ENCODE measurements at places on chromosomes 2 and 18.
A peak's percentile ranks its signal among the peaks of the same experiment; 100 is the strongest.

GRCh38 chr2:202193305-202193704, 45.1 kb downstream of the SUMO1 start:
- DNase-seq: no peak

GRCh38 chr2:212958757-212959295, 192.6 kb downstream of the IKZF2 start:
- no peak for DNase-seq

DNA sequence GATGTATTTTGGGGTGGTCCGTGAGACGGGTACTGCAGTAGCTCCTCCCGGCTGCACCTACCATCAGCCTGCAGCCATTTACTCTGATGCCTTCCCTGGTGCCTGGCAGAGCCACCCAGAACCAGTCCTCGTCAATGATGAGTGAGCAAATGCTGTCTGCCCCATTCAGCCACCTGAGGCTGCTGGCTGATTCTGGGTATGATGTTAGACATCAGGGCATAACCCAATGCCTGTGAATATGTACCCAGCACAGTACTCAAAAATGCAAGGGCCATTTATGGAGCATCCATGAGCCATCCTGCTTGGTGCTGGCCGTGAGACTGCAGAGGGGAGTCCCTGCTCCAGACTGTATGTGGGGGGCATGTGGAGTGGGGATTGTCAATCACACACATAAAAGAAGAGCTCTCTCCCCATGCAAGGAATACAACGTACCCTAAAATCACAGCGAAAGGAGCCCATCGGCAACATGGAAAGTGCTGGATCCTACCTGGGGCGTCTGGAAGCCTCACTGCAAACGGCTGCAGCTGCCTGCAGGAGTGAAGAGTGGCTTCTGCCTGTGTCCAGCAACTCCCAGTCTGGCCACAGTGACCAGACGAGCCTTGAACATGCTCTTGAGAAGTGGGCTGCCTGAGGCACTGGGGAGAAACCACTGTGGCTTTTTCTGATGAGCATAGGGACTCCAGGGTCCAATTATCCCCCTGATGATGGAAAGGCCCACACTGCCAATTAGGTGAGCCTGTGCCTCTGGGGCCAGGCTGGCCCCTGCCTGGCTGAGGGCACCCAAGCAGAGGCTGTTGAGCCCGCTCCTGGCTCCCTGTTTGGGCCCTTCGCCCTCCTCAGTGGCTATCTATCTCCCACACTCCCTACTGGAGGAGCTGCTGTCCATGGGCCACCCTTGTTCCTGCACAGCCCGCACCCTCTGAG, 2.4 kb upstream of the OR6B2 start:
- DNase-seq: no peak

DNA sequence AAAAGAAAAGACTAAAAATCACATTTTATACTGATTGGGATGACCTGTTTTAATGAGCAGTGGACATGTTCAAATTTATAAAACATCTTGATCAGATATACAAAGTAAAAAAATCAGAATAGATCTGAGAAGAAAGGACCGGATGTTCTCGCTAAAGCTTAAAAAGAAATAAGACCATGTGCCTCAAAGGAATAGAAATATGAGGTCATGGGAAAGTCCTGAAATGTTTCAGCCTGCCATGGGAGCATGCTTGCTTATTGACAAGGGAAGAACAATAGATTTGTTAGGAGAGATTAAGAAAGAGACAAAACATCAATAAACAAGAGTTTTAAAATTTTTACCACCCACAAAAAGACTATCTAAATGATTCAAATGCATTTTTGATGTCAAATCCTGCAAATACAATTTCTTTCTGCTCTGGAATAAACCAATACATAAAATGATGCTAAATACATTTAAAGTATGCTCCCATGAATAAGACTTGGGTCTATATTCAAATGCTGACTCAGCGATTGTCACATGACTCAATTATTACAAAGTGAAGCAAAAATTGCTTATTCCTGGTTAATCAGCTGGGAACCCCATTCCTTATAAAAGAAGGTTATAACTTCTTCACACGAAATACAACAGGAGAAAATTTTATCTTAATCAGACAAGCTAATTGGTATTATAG, 633.9 kb upstream of the PKDCC start:
- DNase-seq: no peak

GRCh38 chr18:8952174-8952573, 150.3 kb upstream of the NDUFV2 start:
- DNase-seq: no peak

DNA sequence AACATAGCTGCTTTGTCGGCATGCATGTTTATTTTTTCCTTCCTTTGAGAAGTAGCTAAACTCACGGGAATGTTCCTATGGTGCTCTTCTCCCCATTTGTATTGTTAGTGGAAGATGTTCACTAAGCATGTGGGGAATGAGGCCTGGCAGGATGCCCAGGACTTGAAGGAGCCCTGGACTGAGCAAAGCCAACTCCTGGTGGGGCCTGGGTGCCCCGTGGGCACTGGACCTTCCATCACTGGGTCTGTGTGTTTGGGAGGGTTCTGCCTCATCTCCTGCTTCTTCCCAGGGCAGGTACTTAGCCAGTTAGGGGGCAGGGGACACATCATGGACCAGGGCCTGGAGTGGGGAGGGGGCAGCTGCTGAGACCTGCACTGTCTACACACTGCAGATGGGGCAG, 49.3 kb downstream of the ACAA2 start:
- no peak for DNase-seq

- DNase-seq: no peak
Observed at GRCh38 chr18:75521816-75522215, 94.3 kb upstream of the SMIM21 start.

DNA sequence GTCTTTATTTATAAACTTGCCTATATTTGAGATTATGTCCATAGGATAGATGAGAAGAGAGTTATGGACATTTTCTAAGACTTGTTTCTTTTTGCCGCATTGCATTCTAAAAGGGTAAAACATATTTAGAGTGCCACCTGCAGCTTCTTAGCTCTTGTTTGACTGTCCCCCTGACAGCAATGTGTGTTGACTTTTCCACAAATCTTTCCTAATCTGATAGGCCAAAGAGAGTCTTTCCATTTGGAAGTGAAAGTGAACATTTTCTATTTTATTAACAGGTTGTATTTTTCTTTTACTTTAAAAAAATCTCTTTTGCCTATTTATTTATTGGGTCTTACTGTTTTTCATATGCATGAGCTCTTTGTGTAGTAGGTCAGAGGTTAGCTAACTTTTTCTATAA, 58.4 kb downstream of the FMNL2 start:
- no peak for DNase-seq

GRCh38 chr2:128303095-128303791, 15.4 kb downstream of the HS6ST1 start:
- no peak for DNase-seq

GRCh38 chr2:216349366-216349765, 22.9 kb downstream of the MARCHF4 start:
- peak; percentile 70 for DNase-seq

DNA sequence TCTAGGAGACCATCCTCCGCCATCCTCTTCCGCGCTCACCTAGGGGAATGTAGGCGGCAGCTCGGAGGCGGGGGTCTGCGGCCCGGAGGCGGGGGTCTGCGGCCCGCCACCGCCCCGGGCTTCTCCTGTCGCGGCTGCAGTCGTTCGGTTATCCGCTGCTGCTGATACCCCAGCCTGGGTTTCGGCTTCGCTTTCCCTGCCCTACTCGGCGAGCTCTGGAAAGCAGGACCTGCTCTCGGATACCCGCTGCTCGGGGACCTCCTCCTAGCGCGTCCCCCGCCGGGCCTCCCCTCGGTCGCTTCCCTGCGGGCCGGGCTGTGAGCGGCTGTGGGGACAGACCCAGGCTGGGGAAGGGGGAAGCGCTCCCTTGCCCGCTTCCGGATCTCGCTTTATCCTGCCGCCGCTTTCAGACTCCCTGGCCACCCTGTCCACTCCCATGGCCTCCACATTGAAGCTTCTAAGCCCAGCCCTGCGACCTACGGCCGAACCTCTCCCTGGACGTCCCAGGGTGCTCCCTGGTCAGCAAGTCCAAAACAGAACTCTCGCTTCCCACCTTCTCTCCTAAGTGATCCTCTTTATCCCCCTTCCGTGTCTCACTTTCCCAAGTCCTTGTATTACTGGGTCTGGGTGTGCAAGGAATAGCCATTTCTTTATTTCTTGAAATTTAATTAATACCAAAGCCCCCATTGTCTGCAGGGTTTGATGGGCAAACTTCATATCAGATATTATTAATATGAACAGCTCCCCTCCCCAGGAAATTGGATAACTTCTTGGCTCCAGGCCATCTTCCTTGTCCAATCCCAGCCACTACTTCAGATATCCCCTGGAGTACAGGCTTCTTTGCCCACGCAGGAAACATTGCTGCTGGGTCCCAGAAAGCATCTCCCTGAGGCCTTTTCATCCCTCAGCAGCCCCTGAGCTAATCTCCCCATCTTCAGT, 769 bp downstream of the FKBP1B start:
- peak; percentile 80 for DNase-seq
